ENCODE measurements at places on chromosomes 16 and 17.
A peak's percentile ranks its signal among the peaks of the same experiment; 100 is the strongest.

DNA sequence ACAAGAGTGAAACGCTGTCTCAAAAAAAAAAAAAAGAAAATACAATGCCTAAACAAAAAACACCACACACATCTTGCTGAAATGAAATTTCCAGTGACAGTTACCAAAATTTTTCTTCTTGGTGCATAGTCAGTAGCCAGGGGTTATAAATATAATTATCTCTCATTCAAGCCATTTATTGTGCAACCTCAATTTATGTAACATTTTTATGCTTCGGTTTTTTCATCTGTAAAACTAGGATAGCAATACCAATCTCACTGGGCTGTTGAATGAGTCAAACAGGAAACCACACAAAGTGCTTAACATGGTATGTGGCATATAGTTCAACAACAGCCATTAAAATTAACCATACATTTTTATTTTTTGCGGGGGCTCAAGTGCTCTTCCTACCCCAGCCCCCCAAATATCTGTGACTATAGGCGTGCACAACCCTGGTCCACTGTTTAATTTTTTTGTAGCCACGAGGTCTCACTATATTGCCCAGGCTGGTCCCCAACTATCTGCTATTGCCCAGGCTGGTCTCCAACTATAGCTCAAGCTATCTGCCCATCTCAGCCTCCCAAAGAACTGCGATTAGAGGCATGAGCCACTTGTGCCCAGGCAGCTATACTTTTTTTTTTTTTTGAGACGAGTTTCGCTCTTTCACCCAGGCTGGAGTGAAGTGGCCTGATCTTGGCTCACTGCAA is 2.6 kb downstream of the COG4 start:
- DNase-seq: no peak

GRCh38 chr17:28141313-28141712 is 98.8 kb downstream of the NLK start:
- no peak for DNase-seq

- no peak for DNase-seq
Measured at GRCh38 chr16:15686287-15686686, 36.2 kb downstream of the NDE1 start.

DNA sequence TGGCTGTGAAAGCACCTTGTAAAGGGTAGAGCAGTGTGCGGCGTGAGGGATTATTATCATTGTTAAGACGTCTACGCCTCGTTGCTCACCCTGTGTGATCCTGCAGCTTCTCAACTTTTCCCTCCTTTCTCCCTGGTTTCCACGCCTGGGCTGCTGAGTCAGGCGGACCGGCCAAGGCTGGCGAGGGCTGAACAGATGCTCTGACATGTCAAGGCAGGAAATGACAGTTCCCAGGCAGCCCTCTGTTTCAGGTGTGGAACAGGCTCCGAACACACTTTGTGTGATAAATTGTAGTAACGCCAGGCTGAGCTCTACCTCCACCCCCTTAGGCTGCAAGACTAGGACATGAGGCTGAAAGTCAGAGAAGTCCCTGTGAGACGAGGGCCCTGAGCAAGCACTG is 46.0 kb upstream of the TBX2 start:
- no peak for DNase-seq

DNA sequence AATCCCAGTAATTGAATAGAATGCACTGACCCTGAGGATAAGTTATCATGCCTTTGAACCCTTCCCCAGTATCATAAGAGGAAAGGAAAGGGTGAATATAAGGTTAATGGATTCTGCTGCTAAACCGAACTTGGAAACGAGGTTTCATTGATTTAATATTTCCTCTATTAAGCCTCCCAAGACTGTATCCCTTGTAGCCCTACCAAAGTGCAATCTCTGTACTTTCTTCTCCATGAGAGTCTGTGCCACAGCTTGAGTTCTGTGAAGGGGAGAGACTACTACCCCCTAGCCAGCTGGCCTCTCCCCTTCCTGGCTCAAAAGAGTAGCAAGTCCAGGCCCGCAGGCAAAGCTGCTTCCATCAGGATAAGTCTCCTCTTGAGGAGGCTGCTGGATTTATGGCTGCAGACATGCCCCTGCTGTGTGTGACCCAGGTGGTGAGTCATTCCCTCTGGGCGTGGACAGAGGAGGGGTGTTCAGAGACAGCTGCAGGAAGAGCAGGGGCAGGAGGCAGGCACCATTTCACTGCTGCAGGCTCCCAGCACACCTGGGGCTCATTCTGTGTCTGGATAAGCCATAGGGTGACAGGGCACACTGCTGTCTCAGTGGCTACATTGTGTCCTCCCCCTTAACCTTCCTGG is 58.4 kb downstream of the TOM1L2 start:
- DNase-seq: peak; percentile 37

GRCh38 chr16:84055366-84055765 is 12.8 kb upstream of the SLC38A8 start:
- DNase-seq: no peak

DNA sequence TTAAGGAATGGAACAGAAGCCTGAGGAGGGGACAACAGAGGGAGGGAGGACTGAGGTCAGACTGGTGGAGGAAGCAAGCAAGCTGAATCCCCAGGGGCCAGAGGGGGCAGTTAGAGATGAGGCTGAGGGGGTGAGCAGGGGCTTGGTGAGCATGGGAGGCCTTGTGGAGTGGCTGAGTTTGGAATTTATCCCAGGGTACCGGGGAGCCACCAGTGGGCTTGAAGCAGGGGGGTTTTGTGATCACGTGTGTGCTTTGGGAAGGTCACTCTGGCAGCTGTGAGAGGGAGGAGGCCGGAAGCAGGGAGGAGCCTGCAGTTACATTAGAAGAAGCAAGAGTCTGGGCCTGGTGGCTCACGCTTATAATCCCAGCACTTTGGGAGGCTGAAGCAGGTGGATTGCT is 9.8 kb upstream of the CTCF start:
- DNase-seq: no peak

DNA sequence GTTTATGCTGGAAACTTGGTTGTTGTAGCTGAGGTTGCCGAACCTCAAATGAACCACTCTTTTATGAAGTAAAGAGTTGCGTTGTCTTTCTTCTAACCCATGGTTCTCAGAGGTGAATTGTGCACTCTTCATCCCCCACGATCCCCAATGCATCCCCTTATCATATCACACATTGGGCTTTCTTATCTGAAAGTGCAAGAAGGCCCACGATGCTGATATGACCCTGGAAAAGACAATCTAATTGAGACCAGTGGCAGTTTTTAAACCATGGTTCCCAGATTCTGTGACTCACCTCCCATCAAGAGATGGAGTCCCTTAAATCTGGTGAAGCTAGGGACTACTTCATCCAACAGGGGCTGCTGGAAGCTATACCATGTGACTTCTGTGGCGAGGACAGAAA is 156.3 kb upstream of the IRX3 start:
- no peak for DNase-seq

- DNase-seq: no peak
Measured at GRCh38 chr16:49405123-49405522, 31.5 kb downstream of the C16orf78 start.

DNA sequence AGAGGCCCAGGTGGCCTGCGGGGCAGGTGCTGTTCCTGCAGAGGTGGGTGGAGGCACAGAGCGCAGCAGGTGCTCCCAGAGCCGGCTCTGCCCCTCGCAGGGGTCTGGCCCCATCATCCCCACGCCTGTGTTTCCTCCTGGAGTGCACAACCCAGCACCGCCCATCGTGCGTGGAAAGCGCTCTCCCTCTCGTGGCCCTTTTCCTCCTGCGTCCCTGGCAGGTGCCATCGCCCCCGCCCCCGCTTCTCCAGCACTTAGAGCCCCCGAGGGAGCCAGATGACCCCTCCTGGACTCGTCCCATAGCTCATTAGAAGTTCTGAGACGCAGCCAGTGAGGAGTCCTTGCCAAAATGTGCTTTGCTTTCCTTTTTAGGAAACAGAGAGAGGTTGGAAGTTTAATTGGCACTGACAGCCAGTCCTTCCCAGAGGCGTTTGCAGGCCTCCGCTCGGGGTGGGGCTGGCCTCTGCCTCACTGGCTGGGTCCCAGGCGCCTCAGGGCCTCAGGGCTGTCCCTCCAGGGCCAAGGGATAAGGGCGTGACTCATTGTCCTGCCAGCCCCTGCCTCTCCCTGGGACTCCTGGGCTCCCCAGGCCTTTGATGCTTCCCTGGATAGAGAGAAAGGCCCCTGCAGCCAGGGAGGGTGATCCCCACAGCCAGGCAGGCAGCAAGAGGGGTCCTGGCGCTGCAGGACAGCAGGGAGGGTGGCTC is 32.2 kb upstream of the CHMP6 start:
- DNase-seq: no peak

DNA sequence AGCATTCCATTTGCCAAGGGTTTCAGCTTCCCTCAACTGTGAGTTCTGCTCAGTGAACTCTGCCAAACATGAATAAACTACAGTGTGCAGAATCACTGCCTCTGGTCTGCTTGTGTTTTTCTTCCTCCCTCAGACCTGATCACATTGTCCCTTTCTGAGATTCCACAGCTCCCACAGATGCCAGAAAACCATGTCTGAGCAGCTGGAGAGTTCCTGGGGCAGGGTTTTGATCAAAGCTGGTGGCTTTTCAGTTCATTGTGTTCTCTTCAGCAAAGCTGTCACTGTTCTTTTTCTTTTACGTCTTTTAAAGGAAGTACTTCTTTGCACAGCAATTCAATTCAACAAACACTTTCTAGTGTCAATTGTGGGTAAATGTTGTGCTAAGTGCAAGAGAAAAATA is 555.8 kb downstream of the RBFOX1 start:
- DNase-seq: peak; percentile 27

DNA sequence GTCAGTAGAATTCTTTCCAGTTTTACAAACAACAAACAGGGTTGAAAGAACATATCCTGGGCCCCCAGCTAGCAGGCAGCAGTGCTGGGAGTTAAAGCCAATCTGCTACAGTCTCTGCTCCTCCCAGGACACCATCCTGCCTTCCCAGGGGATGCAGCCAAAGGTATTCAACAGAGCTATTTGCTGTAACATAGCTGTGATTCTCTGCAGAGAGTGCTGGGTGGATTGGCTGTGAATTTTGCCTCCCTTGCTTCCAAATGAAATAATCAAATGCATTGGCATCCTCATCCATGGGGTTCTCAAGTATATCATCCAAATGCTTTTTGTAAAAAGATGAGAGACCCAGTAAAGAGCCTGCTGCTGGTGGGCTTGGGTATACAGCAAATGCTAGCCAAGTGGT is 124.3 kb downstream of the NPIPB5 start:
- no peak for DNase-seq

DNA sequence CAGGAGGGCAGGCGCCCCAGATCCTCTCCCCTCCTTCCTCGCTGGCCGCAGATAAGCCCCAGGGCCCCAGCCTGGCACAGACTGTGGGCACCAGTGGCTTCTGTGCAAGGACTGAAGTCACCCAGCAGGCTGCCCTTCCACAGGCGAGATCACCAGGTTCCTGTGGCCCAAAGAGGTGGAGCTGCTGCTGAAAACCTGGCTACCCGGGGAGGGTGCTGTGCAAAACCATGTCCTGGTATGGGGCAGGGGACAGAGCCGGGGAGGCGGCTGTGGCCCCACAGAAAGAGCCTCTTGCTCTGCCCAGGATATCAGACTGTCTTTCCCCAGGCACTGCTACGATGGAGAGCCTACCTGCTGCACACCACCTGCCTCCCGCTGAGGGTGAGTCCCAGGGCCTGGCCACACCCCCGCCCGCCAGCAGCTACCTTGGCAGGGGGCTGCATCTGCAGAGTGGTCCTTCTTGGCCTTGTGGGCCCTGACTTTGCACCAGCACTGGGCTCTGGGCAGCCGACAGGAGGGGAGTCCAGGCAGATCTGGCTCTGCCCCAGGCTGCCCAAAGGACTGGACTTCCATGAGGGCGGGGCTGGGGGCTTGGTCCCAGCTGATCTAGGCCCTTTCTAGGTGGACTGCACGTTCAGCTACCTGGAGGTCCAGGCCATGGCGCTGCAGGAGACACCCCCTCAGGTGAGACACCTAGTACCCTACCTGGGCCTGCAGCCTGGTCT is 615 bp downstream of the CARMIL2 start:
- DNase-seq: no peak

- no peak for DNase-seq
Measured at GRCh38 chr17:77444984-77445759, 304.4 kb downstream of the SEC14L1 start.

GRCh38 chr16:72939247-72939646 is 108.7 kb downstream of the ZFHX3 start:
- DNase-seq: no peak

DNA sequence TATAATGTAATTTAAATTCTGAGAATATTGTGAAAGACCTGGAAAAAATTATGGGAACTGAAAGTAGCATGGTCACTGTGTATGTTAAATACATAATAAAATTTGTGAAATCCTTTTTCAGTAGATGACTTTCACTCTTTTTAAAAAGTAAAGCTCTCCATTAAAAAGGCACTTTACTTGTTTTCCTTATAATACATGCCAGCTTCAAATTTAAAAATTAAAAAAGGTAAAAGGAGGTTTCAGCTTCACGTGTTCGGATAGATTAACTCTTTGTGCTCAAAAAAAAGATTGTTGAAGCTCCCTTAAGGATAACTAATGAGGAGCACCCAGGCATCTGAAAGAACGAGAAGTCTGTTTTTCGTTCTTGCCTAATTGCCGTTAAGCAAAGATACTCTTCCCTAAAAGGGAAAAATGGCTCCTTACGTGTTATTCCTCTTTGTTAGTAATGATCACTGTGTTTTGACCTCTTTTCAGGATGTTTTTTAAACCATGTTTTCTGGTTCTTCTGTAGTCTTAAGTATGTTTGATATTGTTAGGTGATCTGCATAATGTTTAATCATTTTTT is 87.8 kb downstream of the TUBD1 start:
- DNase-seq: no peak

GRCh38 chr17:4505187-4505586 is 6.5 kb downstream of the SPNS2 start:
- no peak for DNase-seq

- no peak for DNase-seq
Measured at GRCh38 chr17:27241346-27241946, 52.5 kb upstream of the WSB1 start.

- no peak for DNase-seq
Measured at GRCh38 chr17:78502611-78503148, 74.5 kb downstream of the DNAH17 start.

GRCh38 chr17:49748791-49749190 is 15.1 kb downstream of the FAM117A start:
- DNase-seq: no peak

DNA sequence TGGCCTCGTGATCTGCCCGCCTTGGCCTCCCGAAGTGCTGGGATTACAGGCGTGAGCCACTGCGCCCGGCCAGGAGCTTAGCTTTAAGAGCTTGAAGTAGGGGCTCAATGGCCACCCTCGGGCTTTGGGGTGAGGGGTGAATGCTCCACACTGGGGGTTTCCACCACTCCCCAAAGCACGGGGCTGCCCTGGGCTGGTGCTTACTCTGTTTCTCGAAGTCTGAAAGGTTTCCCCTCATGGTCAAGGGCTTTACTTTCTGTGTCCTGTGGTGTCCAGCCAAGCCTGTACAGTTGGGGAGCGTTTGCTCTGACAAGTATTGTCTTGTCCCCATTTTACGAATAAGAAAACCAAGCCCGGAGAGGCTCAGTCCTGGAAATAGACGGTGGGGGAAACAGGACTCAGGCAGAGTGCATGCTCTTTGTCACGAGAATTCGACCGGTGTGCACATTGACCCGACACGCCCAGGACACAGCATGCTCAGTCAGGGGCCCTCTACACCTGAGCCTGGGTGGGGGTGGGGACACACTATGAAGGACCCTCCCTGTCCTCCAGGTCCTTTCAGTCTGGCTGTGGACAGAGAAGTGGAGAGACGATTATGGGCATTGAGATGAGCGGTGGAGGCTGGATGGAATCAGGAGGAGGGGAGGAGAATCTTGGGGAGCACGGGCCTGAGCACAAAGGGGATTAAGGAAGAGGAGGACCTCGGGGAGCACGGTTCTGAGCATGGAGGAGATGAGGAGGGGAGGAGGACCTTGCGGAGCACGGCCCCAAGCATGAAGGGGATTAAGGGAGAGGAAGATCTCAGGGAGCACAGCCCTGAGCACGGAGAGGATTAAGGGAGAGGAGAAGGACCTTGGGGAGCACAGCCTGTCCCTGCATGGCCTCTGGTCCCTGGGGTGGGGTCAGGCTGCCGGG is 7.5 kb downstream of the CD7 start:
- DNase-seq: no peak
